ENCODE measurements at places on chromosomes 2 and 18. TPM values are rescaled to one million over a fixed set of nuclear protein-coding genes. Genes with fewer than 3 reads are reported as not detected.

DNA sequence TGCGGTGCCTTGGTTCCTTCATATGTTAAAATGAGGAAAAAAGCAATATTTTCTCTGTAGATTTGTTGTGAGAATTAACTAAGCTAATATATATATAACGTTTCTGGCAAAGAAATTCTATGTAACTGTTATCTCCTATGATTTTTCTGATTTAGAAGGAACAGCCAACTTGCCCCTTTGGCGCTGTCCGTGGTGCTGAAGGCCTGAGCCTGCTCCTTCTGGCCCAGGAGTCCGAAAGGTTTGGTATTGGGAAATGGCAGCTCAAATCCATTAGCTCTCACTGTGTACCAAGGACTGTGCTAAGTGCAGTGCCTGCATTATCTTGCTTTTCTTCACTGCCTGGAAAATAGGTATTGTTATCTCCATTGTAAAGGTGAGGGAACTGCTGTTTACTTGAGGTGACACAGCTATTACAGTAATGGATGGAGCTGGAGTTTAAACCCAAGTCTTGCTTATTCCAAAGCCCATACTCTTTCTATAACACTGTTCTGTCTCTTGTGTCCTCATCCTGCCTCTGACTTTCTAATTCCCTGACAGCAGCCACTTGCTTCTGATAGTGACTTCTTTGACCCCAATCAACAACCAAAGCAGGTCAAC, 52.2 kb downstream of the C1QL2 start:
- no peak for DNase-seq

DNA sequence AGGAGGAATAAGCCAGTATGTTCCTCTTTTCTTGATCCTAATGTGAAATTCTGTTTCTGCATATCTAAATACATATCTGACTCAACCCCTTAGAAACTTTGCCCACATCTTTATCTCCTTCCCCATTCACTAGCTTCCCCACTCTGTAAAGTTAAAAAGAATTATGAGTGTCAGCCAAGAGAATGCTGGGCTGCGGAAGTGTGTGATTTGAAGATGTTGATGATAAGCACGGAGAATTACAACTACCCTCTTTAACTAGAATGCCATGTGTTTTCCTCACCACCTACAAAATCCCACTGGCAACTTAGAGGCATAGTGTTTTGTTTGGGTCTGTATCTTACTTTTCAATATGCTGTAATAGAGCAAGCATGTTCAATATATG, 490.4 kb upstream of the FANCL start:
- no peak for DNase-seq

- DNase-seq, result no peak
Observed at GRCh38 chr2:134836986-134837385, 1.4 kb upstream of the ACMSD start.

GRCh38 chr2:205321231-205321630, 361.1 kb upstream of the NRP2 start:
- DNase-seq, result no peak

EXOC6B gene
- total RNA-seq, result 96.9 TPM

DNA sequence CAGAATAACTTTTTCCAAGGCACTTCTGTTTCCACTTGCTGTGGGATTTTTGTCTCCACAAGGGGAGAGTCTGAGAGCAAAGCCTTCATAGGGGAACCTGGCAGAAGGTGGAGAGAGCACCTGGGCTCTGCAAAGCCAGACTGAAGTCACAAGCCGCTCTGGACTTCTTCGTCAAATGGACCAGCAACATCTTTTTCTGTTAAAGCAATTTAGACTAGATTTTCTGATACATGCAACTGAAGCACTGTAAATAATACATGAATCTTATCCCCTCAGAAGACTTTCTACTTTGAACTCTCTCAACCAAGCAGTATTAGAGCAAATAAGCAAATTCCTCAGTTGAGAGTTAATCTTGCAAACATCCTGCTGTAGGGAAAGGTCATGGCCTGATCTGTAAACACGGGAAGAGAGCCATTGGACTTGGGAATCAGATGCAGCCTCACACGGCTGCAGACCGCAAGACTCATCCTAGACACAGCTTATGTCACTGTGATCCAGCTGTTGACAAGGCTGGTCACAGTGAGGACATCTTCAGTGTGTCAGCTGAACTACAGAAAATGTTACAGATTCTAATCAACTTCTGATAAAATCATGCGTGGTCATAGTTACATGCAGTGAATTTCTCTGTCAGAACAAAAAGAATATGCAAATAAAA, 3.2 kb downstream of the SH3YL1 start:
- no peak for DNase-seq

DNA sequence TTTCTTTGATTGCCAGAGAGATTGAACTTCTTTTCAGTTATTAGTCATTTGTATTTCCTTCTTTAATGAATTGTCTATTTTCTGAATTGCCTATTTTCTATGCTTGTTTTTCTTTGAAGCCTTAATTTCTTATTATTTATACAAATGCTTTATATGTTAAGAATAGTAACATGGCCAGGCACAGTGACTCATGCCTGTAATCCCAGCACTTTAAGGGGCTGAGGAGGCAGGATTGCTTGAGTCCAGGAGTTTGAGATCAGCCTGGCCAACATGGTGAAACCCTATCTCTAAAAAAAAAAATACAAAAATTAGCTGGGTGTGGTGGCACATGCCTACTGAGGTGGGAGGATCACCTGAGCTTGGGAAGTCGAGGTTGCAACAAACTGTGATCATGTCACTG, 4.7 kb upstream of the RAB11FIP5 start:
- DNase-seq, result no peak

DNA sequence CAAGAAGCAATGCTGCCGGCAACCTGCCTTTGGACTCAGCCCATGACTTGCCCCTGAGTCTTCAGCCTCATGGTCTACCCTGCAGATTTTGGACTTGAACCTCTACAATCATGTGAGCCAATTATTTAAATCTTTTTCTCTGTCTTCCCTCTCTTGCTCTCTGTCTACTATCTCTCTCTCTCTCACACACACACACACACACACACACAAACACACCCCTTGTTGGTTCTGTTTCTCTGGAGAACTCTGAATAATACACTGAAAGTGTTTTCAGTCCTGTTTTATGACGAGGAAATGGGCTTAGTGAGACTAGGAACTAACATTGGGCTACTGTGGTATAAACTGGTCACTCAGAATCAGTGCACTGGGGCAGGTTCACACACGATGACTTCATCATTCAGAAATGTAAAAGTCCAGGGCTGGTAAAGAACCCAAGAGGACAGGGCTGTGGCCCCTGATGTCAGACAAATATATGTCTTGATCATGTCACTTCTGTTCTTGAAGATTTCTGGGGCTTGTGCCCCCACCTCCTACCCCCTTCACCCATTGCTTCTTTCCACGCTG, 266.1 kb upstream of the SIX2 start:
- DNase-seq, result no peak
